ENCODE measurements at places on chromosomes 6 and 20. TPM values are rescaled to one million over a fixed set of nuclear protein-coding genes. Genes with fewer than 3 reads are reported as not detected.
A peak's percentile ranks its signal among the peaks of the same experiment; 100 is the strongest.

- DNase-seq, result no peak
These were observed 102.9 kb upstream of the SIRPA start for GRCh38 chr20:1792274-1792673.

GRCh38 chr6:170583756-170584180 is 669 bp downstream of the PDCD2 start:
- DNase-seq, result no peak

GRCh38 chr6:163402616-163403015 is 11.9 kb upstream of the QKI start:
- no peak for DNase-seq

ZNF165 gene
- polyA plus RNA-seq, result 0.94 TPM

DNA sequence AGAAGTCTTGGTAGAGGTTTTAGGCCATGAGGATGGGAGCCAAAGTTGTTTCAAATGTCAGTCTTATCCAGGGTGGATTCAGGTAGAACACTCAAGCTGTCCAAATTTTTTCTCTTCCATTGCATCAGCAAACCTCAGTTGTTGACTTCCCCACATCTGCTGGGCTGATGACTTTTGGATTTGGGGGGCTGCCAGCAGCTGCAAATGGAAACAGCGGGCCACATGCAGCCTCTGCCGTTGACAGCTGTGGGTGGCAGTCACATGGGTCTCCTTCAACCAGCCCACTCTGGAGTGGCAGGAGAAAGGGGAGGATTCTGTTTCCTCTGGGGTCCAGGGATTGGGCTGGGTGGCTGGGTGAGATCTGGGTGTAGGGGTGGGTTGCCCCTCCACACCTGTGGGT is 5.8 kb upstream of the MLN start:
- DNase-seq, result peak; percentile 23

DNA sequence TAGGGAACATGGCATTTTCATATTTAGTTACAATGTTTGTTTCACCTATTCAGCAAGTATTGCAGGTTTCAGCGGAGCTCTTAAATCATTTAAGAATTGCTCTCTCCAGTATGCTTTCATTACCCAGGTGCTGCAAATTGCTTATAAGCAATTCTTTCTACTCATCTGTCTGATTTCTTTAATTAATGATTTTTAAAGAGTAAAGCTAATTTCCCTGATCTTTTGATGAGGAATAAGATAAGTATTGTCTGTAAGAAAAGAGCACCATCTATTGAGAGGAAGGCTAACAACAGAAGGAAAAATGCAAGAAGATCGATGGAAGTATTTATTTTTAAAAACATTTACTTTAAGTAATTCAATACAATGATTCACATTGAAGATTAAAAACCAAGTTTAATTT is 2.0 kb downstream of the OPRM1 start:
- no peak for DNase-seq

DNA sequence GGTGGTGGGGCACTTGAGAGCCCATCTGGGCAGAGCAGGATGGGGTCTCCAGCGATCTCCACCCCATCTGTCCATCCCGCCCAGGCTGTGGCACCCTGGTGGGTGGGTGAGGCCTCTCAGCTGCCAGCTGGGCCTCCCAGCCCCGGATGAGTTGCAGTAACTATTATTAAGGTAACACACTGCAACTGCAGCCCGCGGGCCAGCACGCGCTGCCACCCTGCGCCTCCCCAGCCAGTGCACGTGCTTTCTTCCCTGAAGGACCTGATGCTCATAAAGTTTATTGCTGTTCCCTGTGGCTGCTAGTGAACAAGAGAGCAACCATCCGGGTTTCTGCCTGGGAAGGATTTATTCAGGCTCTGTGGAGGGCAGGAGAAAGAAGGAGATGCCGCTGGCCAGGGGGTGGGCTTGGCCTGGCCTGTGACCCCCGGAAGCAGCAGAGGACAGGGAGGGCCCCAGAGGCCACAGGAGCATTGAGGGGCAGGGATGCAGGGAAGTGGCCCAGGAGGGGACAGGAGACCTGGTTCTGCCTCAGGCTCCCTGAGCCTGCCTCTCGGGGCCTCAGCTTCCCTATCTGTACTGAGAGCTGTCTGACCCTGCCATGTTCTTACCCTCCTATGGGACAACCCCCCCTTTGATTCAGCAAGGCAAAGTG is 1.7 kb downstream of the IP6K3 start:
- no peak for DNase-seq

GRCh38 chr6:123648020-123648580 is 11.3 kb upstream of the TRDN start:
- no peak for DNase-seq

- peak; percentile 9 for DNase-seq
These were observed 3.0 kb upstream of the IL17A start for GRCh38 chr6:52183131-52183713.

TRIM10 gene
- polyA plus RNA-seq, result 0.35 TPM

- DNase-seq, result no peak
These were observed 180.4 kb downstream of the ZNF217 start for GRCh38 chr20:53413186-53413631.

GRCh38 chr6:99995916-99996315 is 1.9 kb upstream of the MCHR2 start:
- no peak for DNase-seq

GRCh38 chr6:84508981-84509380 is 255.4 kb downstream of the TBX18 start:
- DNase-seq, result no peak

KCNQ5 gene
- 1.9 TPM for polyA plus RNA-seq

ID1 gene
- polyA plus RNA-seq, result 28.7 TPM

EMILIN3 gene
- polyA plus RNA-seq, result 22.0 TPM

DNA sequence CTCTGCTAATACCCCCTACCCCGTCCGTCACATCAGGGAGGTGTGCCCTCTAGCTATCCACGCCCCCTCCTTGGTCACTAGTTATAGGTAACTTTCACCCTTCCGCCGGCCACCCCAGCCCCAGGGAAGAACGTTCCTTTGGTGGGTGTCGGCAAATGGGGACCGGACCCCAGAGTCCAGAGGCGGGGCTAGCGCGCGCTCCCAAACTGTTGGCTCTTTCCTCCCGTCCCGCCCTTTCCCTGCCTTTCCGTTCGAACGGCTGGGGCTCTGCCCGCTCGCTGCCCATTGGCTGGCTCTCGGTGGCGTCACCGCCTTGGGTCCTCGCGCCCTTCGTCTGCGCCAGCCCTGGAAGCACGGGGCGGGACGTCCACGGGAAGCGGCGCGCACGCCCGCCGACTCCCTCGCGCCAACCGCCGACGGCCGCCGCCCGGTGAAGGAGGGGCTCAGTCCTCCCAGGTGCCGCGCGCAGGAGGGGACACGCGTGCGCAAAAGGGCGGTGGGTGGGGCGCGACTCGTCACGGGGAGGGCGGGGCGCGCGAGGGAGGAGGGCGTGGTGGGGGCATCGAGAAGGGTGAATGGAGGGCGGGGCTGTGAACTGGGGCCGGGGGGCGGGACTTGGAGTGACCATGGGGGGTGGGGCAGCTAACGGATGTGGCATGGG is 634 bp upstream of the PHF1 start:
- peak; percentile 98 for DNase-seq

ZC2HC1B gene
- polyA plus RNA-seq, result 0.81 TPM

TULP4 gene
- polyA plus RNA-seq, result 16.3 TPM

- DNase-seq, result no peak
These were observed 82.3 kb downstream of the MLIP start for GRCh38 chr6:54193560-54193959.

GRCh38 chr6:40419946-40420728 is 167.0 kb downstream of the LRFN2 start:
- DNase-seq, result no peak

IBTK gene
- polyA plus RNA-seq, result 32.3 TPM

GRCh38 chr6:166619912-166620311 is 7.1 kb downstream of the RPS6KA2 start:
- peak; percentile 96 for DNase-seq

- DNase-seq, result peak; percentile 15
These were observed 86.3 kb downstream of the ERMARD start for GRCh38 chr6:169837529-169838250.

GRCh38 chr6:54366667-54367327 is 58.6 kb downstream of the TINAG start:
- DNase-seq, result peak; percentile 62

- peak; percentile 57 for DNase-seq
These were observed 4.7 kb downstream of the ZMYND8 start for GRCh38 chr20:47351643-47352331.

GRCh38 chr6:113065611-113066010 is 718.5 kb downstream of the RFPL4B start:
- peak; percentile 49 for DNase-seq

THBD gene
- polyA plus RNA-seq, result 7.2 TPM

- peak; percentile 89 for DNase-seq
These were observed 56.0 kb downstream of the TGM2 start for GRCh38 chr20:38108986-38109541.

HSPA1B gene
- 55.0 TPM for polyA plus RNA-seq

- DNase-seq, result peak; percentile 79
These were observed 196.9 kb downstream of the DST start for GRCh38 chr6:56445818-56446217.

GRCh38 chr6:130742131-130742681 is 85.0 kb upstream of the SMLR1 start:
- DNase-seq, result no peak

DNA sequence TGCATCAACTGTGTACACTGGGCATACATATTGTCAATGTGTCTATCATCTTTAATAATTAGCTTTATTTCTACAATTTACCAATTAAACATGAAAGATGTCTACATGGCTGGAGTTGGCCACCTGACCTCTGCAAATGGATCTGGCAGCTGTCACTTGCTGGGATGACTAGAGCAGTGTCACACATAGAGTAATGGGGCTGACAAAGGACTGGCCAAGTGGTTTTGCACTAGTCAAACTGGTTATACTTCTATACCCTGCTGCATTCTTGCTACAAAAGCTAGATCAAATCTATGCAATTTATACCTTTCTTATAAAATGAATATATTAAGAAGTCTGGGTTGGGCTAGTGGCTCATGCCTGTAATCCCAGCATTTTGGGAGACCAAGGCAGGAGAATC is 99.3 kb downstream of the SESN1 start:
- DNase-seq, result no peak

DNA sequence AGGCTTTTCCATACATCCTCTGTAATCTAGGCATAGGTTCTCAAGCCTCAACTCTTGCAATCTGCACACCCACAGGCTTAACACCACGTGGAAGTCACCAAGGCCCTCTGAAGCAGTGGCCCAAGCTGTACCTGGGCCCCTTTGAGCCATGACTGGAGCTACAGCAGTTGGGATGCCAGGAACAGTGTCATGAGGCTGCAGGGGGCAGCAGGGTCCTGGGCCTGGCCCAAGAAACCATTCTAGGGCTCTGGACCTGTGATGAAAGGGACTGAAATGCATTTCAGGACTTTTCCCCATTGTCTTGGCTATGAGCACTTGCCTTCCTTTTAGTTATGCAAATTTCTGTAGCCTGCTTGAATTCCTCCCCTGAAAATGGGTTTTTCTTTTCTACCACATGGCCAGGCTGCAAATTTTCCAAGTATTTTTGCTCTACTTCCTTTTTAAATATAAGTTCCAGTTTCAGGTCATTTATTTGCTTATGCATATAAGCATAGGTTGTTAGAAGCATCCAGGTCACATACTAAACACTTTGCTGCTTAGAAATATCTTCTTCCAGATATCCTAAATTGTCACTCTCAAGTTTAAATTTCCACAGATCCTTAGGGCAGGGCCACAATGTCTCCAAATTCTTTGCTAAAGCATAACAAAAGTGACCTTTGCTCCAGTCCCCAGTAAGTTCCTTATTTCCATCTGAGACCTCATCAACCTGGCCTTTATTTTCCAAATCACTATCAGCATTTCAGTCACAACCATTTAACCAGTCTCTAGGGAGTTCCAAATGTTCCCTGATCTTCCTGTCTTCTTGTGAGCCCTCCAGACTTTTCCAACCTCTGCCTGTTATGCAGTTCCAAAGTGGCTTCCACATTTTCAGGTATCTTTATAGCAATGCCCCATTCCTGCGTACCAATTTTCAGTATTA is 48.6 kb upstream of the CD2AP start:
- no peak for DNase-seq

PAK5 gene
- polyA plus RNA-seq, result 0.09 TPM

KIAA1755 gene
- 6.6 TPM for polyA plus RNA-seq

GRCh38 chr20:46562373-46563169 is 12.1 kb upstream of the OCSTAMP start:
- DNase-seq, result peak; percentile 95
